CD4-positive, alpha-beta T cell treated with Interferon alpha-2 for 1 hour (primary cell): ENCODE measurements at places on chromosomes 2 and 18.

- no peak for DNase-seq
Measured at GRCh38 chr2:122486086-122486485, 730.6 kb downstream of the TSN start.

DNA sequence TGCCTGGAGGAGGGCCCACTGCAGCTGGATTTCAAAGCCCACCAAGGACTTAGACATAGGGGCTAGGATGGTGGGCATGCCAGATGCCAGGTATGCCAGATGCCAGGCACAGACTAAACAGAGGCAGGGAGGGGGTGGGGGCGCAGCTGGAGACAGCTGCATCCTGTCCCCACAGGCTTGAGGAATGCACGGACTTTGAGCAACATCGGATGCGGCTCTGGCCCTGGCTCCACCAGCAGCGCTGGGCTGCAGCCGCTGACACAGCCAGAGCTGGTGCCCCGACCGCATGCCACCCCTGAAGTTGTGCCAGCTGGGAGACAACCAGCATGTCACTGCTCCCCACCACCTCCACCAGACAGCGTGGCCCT is 39.5 kb downstream of the AQP12A start:
- no peak for DNase-seq

GRCh38 chr2:70648961-70649360 is 95.3 kb upstream of the TGFA start:
- no peak for DNase-seq

GRCh38 chr2:232687382-232688160 is 9.6 kb upstream of the GIGYF2 start:
- DNase-seq: no peak

- no peak for DNase-seq
Measured at GRCh38 chr18:49590608-49591007, 28.8 kb downstream of the LIPG start.

DNA sequence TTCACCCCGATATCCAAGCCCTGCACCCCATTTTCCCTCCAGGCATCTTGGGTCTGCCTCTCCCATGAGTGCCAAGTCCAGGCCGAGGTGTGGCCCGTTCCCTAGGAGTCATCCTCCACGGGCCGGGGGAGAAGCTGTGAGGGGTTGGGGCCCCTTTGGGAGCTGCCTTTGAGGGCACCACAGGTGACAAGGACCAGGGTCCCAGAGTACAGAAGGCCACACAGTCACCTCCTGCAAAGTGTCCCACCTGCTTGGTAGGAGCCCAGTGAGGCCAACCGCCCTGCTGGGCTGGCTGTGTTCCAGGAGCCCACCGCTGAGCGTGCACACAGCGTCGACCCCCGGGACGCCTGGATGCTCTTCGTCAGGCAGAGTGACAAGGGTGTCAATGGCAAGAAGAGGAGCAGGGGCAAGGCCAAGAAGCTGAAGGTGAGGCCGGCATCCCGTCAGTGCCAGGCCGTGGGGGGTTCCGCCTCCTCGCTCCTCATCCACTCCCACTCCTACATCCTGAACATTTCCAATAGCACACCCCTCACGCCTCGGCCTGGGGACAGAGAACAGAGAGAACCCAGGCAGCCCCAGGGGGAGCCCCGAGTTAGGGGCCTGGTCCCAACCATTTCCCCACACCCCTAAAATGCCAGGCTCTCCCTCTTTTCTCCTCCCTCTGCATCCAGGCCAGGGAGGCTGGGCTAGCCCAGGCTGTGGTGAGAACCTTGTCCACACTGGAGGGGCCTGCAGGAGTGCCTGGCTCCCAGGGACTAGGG is 2.7 kb downstream of the ERFE start:
- DNase-seq: no peak

- no peak for DNase-seq
Measured at GRCh38 chr18:64330931-64331330, 182.0 kb upstream of the LINC00305 start.
